Stimulated activated CD4-positive, alpha-beta T cell treated with anti-CD3 and anti-CD28 coated beads, Interleukin-2, amount 100 ng/mL, for 24 hours (primary cell): ENCODE measurements at places on chromosomes 2 and 18.

DNA sequence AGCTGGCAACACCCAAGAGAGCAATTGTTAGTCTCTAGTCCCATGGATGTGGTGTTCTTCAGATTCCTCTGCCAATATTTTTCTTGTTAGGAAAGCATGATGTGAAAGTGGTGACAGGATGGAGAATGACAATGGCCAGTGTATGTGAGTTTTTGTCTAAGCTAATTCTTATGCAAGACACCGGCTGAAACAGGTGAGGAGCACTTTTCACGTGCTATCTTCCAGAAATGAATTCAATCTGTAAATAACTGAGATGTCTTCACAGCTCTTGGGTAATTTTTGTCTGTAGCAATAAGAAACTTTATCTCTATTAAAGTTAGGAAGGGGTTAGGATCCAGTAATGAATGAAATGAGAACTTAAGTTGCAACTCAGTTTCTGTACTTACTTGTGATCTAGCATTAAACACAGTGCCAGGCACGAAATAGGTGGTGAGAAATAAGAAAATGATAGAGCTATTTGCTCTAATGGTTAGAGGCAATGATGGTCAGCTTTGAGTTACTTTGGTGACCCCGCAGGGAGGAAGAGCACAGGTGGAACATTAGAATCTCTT, 676 bp upstream of the AGPS start:
- DNase-seq = no peak

- DNase-seq = no peak
These were observed 66.5 kb downstream of the DTNB start for GRCh38 chr2:25606892-25607291.

DNA sequence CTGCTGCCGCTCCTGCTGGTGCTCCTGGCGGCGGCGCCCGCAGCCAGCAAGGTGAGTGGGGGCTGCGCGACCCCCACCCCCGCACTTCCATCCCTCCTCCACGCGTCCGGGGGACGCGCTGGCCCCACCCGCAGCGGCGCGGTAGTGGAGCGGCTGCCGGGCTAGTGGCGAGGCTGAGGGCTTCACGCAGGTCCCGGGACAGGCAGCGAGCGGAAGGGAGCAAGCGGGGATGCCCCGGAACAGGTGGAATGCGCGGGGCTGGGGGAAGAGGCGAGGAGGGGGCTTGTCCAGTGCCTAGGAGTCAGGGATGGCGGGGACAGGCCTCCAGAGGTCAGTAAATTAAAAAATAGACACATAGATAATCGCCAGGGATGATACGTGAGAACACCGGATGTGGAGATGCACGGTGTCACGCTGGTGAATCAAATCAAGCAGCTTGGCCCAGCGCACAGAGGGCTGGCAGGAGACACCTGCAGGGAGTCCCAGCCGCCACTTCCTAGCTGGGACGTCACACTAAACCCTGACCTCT, 403 bp downstream of the COL4A3 start:
- peak; percentile 21 for DNase-seq

- DNase-seq = no peak
These were observed 259.9 kb downstream of the EIPR1 start for GRCh38 chr2:3117650-3118216.

- no peak for DNase-seq
These were observed 355.0 kb downstream of the SS18 start for GRCh38 chr18:25735459-25735858.

DNA sequence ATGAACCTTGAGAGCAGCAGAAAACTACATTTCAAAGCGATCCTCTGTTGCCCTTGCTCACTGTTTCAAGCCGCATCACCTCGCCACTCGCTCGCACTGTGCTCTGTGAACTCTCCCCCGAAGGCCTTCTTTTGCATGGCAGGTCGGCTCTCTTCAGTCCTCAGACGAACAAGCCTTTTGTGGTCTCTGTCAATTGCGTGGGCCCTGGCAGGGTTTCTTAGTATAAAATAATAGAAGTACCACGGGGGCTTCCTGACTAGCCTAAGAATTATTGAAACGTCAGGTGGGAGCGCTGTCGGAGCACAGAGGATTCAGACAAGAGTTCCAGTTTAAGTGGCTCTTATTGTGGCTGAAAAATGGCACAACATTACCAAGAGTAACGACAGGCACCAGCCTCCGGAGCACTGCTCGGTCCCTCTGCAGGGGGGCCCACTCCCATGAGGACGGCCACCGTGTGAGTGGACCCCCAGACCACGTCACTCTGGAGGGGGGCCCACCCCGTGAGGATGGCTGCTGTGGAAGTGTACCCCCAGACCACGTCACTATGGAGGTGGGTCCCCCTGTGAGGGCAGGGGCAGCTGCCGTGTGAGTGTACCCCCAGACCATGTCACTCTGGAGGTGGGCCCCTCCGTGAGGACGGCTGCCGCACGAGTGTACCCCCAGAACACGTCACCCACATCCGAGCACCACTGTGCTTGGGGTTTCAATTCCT, 237.7 kb downstream of the HDAC4 start:
- no peak for DNase-seq

GRCh38 chr18:9792565-9793245, 84.6 kb downstream of the RAB31 start:
- DNase-seq = peak; percentile 26

GRCh38 chr2:85668009-85668856, at the start of gene SFTPB:
TSS of gene SFTPB (minus strand) at chr2:85668199. CDS start at chr2:85668183, 16 bp downstream.
- DNase-seq = no peak

- DNase-seq = no peak
These were observed 10.3 kb downstream of the AQP12A start for GRCh38 chr2:240701736-240702639.

- DNase-seq = no peak
These were observed 180.7 kb downstream of the NCK2 start for GRCh38 chr2:105925390-105925789.

- peak; percentile 62 for DNase-seq
These were observed 98.7 kb downstream of the ACVR1 start for GRCh38 chr2:157777427-157777826.

- no peak for DNase-seq
These were observed 234.2 kb downstream of the ASXL3 start for GRCh38 chr18:33812186-33812585.

DNA sequence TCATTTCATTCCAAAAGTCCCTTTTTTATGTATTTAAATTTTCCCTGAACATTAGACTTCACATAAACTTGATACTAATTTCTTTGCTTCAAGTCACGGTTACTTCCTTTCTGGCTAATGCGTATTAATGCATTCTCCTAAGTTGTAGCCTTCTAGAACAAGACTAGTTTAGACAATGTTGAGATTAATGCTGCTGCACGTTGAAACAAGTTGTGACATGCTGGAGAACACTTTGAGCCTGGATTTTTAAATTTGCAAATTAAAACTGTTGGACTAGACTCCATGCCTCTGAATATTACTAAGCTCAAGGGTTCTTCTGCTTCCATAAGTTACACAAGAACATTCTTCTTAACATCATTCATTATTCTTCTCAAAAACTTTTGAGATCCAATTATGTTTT, 29.1 kb downstream of the ID2 start:
- DNase-seq = no peak

- no peak for DNase-seq
These were observed 21.7 kb downstream of the TET3 start for GRCh38 chr2:74006459-74006858.

GRCh38 chr2:80499095-80499494, 194.5 kb upstream of the LRRTM1 start:
- DNase-seq = no peak

GRCh38 chr2:201532686-201533304, 81.3 kb downstream of the STRADB start:
- no peak for DNase-seq

DNA sequence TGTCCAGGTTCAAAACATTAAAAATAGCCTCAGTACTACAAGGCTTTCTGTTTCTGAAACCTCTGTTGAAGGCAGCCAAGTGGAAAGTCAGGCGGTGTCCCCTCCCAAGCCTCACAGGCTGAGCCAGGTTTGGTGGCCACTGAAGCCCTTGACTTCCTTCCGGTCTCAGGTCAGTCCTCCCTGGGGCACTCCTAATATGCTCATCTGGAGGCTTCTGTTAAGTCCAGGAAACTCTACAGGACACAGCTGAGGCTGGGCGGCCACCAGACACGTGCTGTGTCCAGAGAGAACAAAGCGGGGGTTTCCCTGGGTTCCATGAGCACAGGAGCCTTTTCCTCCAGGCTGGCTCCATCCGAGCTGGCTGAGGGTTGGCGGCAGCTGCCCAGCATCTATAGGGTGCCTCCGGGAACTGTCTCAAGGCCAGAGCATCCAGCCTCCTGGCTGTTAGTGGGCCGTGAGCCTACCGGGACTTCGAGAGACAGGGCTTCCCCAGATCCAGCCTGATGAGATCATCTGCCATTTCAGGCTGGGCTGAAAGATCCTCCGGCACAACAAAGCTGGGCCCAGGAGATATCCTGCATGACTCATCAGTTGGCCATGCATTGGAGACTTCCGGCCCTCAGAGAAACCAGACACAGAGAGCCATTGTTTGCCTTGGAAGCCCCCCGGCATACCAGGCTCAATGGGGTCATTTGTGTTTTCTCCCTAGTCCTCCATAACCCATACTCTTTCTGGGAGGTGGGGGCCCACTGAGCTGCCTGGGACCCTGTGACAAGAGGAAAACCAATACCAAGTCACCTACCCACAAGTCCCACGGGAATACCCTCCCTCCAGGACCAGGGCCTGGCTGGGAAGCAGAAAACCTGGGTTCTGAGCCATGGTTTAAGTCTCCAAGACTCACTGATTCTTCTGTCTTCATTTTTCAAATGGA, 71.7 kb downstream of the HS1BP3 start:
- no peak for DNase-seq

DNA sequence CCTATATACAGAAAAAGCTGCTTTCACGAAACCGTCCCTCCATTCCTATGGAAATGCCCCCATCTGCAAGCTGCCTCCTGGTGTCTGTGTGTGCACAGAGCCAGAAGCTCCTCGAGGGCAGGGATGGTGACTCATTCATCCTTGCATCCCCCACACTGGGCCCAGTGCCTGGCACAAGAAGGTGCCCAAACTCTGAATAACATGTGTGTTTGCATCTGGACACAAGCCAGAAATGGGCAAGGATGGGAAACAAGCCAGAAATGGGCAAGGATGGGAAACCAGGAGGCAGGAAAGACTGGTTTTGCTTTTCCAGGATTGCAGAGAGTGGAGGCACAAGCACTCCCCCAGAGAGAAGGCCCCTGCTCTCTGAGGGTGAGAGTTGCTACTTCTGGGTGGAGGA, 313.9 kb downstream of the CELF4 start:
- DNase-seq = no peak

GRCh38 chr2:27079233-27080139, 1.1 kb downstream of the EMILIN1 start:
- no peak for DNase-seq

GRCh38 chr2:240368781-240369331, 66.6 kb upstream of the GPC1 start:
- DNase-seq = no peak

- DNase-seq = no peak
These were observed 922 bp downstream of the HS1BP3 start for GRCh38 chr2:20649976-20650375.

DNA sequence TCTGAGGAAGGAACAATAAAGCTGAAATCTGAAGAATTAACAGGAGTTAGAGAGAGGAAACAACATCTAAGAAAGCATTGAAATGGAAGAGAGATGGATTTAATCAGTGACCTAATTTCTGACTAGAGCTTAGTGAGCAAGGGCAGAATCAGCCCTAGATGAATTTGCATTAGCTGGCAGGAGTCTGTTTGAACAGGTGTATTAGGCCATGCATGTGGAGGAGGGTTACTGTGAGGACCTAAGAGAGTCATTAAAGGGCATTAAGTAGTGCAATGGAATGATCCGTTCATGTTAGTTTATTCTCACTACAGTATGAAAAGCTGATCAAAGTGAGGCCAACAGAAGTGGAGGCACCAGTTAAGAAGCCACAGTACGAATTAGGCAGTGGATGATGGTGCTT, 285.3 kb downstream of the GRB14 start:
- DNase-seq = no peak

DNA sequence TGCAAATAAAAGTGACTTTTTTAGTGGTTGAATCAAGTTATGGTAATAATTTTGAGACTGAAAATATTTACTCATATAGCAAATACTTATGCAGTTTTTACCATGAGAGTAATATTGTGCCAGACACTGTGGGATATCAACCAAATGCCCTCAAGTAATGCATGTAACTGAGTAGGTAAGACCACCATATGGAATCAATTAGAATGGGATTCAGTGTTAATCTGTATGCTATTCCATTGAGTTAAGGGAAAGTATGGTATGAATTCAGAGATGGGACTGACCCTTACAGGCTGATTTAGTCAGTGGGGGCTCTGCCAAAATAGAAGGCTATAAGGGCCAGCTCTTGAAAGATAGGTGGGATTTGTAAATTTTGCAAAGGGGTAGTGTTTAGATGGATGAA, 131.6 kb downstream of the CCDC85A start:
- DNase-seq = no peak

GRCh38 chr2:144596073-144596871, 76.4 kb upstream of the ZEB2 start:
- no peak for DNase-seq

- DNase-seq = no peak
These were observed 2.4 kb downstream of the B3GNT7 start for GRCh38 chr2:231397928-231398294.
